ENCODE measurements at places on chromosomes 13 and 19.

- DNase-seq = no peak
Observed at GRCh38 chr19:35039881-35040825, 1.4 kb upstream of the HPN start.

GRCh38 chr13:101523154-101524131 lies 71.0 kb downstream of the ITGBL1 start:
- peak; percentile 96 for DNase-seq

- DNase-seq = no peak
Observed at GRCh38 chr13:98297051-98297450, 120.0 kb upstream of the RNF113B start.

GRCh38 chr19:33684538-33685232 lies 62.9 kb downstream of the CHST8 start:
- no peak for DNase-seq

DNA sequence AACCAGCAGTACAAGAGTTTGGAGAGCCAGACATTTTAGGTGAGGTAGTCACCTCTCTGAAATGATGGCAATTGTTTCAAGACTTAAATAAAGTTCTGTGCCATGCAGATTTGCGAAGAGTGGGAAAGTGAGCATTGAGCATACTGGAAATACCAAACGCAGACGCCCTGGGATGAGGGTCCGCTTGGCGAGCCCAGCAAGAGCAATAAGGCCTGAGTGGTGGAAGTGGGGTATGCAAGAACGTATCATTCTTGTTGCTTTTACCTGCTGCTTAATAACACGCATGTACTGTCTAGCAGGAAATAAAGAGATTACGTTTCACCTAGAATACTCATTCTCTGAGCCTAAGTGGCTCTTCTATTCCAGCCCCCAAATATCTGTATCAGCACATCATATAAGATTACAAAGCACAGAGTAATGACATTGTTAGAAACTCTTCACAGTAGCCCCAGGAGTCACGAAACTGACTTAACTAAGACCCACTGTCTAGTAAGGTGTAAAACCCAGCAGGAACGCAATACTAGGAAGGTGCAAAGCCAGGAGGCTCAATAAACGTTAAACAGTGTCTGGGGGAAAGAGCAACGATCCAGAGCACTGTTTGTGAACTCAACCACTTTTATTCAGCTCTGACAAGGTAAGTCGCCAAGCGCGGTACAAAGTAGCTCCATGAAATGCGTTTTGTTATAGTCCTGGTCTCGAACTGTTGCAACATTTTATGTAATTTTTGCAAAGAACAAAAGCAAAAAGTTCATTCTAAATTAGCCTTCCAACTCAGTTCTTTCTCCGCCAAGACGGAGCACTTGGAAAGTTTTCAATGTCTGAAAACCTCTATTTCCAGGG lies 1.2 kb downstream of the RCBTB2 start:
- DNase-seq = no peak

DNA sequence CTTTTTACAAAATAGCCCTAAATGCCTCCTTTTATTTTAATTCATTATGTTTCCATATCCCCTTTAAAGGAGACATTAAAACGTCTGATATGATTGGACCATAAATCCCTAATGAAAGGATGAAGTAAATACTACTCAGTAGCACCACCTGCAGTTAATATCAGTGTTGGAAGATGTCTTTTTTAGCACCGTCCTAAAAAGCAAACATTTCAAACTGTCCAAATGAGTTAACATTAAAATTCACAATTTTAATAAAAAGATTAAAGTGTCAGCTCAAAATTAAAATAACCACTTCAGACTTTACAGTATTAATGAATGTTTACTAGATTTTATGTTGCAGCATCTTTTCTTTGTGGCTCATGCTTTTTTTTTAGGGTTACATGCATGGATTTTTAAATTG lies 12.3 kb downstream of the ZNF507 start:
- no peak for DNase-seq

GRCh38 chr13:23724196-23724970 lies 154.2 kb downstream of the TNFRSF19 start:
- no peak for DNase-seq

DNA sequence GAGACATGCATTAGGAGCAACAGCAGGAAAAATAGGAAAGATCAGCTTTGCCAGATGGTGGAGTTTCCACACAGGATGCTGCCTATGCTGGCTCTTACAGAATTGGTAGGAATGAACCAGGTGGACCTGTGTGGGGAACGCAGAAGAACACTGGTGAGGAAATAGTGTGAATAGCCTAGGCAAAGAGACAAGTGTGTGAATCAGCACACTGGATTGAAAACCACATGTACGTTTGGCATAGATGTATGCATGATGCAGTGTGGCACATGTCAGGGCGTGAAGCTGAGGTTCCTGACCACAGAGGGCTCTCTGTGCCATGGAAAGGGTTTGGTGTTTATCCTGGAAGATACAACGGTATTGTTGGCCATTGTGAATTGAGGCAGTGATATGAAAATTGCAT lies 156.5 kb upstream of the SLC10A2 start:
- DNase-seq = no peak

- no peak for DNase-seq
Observed at GRCh38 chr13:42574435-42575311, 721 bp downstream of the TNFSF11 start.

DNA sequence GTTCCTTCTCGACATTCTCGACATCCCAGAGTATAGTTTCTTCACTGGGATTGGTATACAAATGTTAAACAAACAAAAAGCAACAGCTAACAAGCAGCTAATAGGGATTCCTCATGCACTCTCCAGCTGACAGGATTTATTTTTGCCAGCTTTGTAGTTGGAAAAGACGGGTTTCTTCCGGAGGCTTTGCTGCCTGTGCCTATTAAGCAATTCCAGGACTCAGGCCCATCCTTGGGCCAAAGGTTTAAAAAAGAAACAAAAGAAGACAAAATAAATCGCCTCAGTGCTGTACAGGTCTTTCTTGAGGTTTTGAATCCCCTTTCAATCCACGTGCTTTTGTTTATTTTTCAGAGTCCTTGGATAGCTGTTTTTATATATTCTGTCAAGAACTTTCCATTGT lies 1414.5 kb upstream of the PCDH9 start:
- no peak for DNase-seq

DNA sequence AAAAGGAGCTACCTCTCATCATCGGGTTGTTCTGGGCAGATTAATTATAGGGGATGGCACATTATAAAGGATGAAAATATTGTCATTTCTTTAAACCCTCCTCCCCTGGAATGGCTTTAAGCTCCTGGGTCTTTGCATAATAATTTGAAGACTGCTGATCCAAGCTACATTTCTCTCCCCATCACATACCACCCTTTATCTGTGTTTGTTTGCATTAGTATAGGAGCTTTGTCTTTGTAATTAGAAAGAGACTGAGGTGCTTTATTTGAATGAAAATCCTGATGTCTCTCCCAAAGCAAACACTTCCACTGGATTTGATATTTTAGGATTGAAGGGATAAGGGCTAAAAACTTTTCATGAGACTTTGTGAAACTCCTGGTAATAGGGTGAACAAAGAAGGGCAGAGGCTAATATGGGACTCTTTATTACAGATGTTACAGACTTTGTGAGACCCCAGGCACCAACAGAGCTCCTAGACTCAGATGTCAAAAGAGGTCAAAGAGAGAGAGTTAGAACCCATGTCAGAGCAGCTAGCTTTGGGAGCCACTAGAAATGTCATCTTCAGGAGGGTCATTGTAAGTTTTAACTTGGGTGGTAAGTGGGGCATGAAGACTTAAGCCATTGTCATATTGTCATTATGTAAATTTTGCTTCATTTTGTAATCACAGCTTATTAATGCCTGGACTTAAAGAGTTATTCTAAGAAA lies 75.3 kb upstream of the RXFP2 start:
- no peak for DNase-seq

GRCh38 chr19:2139385-2140137 lies 11.8 kb downstream of the AP3D1 start:
- DNase-seq = no peak

GRCh38 chr19:23075031-23075733 lies 41.6 kb upstream of the ZNF730 start:
- DNase-seq = no peak

GRCh38 chr13:102793611-102794355 lies 5.0 kb downstream of the POGLUT2 start:
- DNase-seq = no peak

DNA sequence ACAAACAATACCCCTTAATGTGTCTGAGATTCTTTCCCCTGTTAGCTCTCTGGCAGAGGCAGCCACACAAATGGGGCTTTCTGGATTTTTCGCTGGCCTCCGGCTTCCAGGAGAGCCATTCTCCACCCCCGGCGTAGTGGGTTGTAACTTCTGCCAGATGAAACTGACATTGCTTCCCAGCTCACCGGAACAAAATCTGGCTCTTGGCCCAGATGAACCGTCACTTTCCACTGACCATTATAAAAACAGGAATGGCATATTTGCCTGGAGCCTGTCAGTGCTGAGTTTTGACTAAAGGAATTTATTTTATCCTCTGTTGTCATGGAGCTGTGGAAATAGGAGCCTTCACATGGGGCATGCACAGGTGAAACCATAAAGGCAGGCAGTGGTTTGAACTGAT lies 120.6 kb upstream of the GPR12 start:
- DNase-seq = no peak

DNA sequence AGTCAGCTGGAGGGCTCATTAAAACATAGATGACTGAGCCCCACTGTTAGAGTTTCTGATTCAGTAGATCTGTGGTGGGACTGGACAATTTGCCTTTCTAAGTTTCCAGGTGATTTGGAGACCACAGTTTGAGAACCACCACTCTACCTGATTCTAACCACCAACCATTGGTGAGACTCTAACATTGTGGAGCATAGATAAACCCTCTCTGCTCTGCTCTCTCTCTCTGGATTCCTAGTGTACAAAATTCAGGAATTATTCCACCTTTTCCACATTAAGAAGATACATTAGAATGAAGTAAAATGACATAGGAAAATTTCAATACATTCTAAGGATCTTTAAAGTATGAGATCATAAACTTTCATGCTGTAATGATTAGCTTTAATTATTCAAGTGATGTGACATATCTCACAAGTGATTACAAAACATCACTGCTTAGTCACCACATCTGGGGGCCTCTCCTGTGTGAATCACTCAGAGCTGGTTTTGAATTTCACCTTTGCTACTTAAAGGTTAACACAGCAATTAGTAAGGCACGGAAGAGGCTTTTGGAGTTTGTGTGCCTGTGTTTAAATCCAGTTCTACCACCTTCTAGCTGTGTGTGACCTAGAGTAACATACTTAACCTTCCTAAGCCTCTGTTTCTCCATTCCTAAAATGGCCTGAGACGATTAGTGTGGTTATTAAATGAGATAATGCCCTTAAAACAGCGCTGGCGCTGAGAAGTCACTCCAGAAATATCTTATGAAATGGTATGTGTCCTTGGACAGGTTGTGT lies 78.5 kb upstream of the NBEA start:
- DNase-seq = no peak

- DNase-seq = no peak
Observed at GRCh38 chr13:20370815-20371421, 138.8 kb upstream of the GJB6 start.

DNA sequence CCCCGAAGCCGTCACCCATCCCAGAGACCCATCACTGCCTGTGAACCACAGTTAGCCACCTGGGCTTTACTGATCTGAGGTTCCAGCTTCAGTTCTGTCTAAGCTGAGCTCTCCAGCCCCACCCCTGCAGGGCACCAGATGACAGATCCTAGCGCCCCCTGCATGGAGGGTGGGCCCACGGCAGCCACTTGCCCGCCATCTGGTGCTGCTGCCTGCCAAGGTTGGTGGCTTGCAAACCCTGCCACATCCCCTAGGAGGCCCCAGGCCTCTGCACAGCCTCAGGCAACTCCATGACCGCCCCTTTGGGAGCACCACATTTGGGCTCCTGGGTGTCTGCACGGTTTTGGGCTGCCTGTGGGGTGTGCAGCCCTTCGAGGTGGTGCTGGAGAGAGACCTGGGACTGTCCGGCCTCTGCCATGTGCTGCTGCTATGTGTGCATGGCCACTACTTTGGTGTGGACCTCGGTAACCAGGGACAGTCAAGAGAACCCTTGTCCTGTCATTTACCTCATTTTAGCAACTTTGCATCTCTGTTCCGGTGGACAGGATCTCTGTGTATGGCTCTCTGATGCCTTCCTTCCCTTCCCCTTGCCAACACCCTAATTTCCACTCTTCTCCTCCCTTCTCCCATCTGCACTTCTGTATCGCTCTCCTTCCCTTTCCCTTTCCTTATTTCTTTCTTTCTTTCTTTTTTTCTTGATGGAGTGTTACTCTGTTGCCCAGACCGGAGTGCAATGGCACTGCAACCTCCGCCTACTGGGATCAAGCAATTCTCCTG lies 17.4 kb upstream of the SDHAF1 start:
- DNase-seq = peak; percentile 61

DNA sequence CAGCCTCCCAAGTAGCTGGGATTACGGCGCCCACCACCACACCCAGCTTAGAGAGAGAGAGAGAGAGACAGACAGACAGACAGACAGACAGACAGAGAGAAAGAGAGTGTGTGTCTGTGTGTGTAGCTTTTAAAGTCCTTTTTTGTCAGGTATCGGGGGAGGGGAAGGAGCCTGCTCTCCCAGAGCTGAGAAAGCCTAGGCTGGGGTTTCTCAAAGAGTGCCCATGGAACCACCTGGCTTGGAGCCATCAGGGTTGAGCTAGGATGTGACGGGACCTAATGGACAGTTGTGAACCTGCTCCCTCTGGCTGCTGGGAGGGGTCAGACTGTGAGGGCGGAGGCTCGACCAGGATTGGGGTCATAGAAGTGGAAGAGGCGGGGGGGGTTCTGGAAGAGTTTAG lies 16.6 kb downstream of the RFX1 start:
- DNase-seq = no peak

DNA sequence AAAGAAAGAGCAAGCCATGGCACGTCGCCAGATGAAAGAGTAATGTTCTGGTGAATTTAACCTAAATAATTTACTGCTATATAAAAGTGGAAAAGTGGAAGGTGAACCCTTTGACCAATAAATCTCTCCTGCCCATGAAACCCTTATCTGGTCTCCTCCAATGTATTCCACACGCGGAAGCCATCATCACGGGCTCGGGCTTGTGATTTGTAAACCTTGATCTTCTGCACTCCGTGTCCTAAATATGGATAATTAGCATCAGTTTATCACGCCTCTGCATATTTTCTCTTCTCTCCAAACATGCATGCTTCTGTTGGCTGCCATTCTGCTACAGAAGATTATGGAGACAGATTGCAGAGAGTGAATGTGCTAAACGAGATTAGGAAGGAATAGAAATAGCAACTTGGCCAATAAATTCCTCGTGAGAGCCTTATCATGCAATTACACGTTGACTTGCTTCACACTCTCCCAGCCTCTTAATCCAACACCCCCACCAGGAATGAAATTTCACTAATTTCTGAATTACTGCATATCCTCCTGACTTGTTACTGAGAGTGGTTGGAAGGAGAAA lies 34.5 kb downstream of the SOX1 start:
- DNase-seq = no peak

GRCh38 chr13:75415171-75415570 lies 66.8 kb downstream of the TBC1D4 start:
- no peak for DNase-seq

GRCh38 chr13:37806666-37807065 lies 62.9 kb downstream of the TRPC4 start:
- DNase-seq = no peak

Measured in NCI-H446 treated with DMSO at 0.1 percent for 48 hours (cell line).